Skin of body (tissue), 3 donors: ENCODE measurements at places on chromosomes 7 and 10. TPM values are rescaled to one million over a fixed set of nuclear protein-coding genes. Genes with fewer than 3 reads are reported as not detected.

The LOXL4 gene
- 5.0 TPM for total RNA-seq

The LRRTM3 gene
- total RNA-seq = 1.6 TPM

The TMEM270 gene
- not detected for total RNA-seq

The DPP6 gene
- total RNA-seq = 2.0 TPM

The NRCAM gene
- total RNA-seq = 7.9 TPM

The ACHE gene
- total RNA-seq = 9.8 TPM

The IKZF1 gene
- 6.5 TPM for total RNA-seq

The BEND7 gene
- total RNA-seq = 6.9 TPM

The GIMAP7 gene
- 5.7 TPM for total RNA-seq

The LIPJ gene
- total RNA-seq = 0.49 TPM

The LRIT2 gene
- not detected for total RNA-seq

The ASB4 gene
- 2.9 TPM for total RNA-seq

The C10orf143 gene
- total RNA-seq = 1.4 TPM

The ITIH5 gene
- total RNA-seq = 28.4 TPM

The RSPH10B gene
- 0.20 TPM for total RNA-seq

The C10orf105 gene
- under 0.01 TPM for total RNA-seq

The HTR7 gene
- 0.30 TPM for total RNA-seq

The OPN4 gene
- total RNA-seq = not detected

The RAMP3 gene
- 3.5 TPM for total RNA-seq

The PLCE1 gene
- 8.6 TPM for total RNA-seq

The MSMB gene
- total RNA-seq = 4.8 TPM

The C1QL3 gene
- 0.10 TPM for total RNA-seq

The TRIM50 gene
- total RNA-seq = 0.20 TPM
